AG09319 (cell line): ENCODE measurements at places on chromosomes 6 and 20.

GRCh38 chr20:58294497-58295455 lies 14.7 kb upstream of the RAB22A start:
- no peak for DNase-seq

GRCh38 chr6:148445620-148446019 lies 103.0 kb downstream of the SASH1 start:
- DNase-seq, result no peak

DNA sequence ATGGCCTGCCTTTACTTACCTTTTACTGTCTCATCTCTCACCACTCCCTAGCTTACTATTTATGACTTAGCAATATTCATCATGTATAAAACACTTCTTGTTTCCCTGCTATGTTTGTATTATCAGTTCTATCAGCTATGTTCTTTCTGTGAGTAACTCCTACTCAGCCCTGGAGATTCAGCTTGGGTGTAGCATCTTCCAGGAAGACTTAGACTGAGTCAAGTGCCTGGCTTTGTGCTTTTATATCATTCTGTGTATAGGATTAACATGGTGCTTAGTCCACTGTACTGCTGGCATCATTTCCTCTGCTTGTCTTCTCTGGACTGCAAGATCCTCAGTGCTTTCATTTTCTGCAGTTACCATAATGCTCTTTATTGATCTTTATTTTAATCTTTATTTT lies 257.8 kb downstream of the BTBD3 start:
- no peak for DNase-seq

GRCh38 chr20:21273755-21274386 lies 29.3 kb upstream of the XRN2 start:
- DNase-seq, result no peak

GRCh38 chr6:108807928-108808327 lies 40.3 kb upstream of the ARMC2 start:
- DNase-seq, result no peak

DNA sequence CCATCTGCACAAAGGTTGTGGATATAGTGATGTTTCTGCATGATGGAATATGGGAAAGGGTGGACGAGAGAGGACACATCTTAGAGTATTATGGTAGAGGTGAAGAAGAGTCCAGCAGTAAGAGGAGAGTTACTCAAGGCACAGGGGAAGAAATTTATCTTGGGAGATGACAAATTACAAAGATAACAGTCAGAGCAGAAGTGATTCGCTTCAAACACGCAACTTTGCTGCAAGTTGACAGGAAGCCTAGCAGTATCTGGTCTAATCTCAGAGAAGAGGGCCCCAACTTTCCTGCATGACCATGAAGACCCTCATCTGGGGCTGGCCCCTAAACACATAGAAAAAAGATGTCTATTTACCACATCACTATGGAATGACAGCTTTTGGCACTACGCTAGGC lies 1.2 kb upstream of the CALHM6 start:
- no peak for DNase-seq

DNA sequence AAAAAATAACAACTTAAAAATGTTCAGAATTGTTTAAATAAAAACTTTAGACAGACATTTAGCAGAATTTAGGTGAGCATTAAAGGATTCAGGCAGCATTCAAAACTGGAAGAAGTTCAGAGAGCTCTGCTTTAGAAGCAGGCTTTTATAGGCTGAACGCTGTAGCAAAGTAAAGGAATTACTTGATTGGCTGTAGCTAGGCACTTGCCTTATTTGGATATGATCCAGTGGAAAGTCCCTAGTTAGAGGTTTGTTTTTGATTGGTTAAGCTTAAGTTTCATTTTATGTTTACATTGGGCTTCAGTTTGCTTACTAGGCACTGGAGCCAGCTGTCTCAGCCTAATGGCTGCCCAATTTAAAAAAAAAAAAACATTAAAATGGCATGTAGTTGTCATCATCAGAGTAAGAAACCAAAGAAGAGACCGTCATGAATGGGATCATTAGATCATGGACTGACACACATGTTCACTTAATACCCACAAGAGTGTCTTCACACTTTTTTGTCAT lies 65.1 kb downstream of the CBFA2T2 start:
- peak; percentile 87 for DNase-seq

DNA sequence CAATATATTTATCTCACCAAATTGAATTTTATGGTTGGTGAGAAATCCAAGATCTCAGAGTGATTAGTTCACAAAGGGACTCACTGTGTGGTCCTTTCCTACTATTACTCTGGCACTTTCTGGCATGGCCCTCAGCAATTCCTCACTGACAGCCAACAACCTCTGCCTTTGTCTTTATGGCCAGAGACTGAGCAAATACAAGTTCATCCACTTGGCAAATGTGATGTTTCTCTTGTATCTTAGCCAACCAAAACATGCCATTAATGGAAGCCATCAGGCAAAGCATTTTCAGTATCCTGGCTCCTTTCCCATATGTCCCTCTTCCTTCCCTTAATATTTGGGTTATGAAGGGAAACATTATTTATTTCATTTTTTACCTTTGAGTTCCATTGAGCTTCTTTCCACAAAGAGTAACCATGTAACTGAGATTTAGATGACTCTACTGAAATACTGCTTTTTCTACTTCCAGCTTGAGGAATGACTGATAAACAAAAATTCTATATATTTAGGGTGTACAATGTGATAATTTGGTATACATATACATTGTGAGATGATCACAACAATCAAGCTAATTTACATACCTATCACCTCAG lies 30.8 kb upstream of the SMLR1 start:
- DNase-seq, result no peak

DNA sequence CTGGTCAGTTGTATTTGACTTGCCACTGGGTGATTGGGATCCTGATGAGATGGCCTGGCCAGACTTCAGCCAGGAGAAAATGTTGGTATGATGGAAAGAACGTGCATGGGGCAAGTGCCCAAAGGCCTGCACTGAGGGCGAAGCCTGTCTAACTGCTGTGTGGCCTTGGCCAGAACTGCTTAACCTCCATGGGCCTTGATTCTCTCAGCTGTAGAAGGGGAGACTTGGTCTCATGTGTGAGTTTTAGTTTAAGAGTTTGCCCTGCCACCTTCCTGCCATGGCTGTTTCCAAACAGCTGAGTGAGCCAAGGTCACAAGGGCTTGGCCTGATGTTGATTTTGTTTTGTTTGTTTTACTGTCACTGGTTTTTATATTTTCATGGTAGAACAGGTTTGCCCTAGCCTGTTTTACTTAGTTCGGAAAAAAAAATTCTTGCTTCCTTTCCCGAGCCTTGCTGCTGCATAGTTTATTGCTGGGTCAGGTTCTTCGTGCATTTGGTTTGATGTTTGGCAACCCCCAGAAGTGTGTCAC lies 35.3 kb downstream of the DSTN start:
- DNase-seq, result no peak

- no peak for DNase-seq
These were observed 178.6 kb downstream of the RFPL4B start for GRCh38 chr6:112525749-112526148.

DNA sequence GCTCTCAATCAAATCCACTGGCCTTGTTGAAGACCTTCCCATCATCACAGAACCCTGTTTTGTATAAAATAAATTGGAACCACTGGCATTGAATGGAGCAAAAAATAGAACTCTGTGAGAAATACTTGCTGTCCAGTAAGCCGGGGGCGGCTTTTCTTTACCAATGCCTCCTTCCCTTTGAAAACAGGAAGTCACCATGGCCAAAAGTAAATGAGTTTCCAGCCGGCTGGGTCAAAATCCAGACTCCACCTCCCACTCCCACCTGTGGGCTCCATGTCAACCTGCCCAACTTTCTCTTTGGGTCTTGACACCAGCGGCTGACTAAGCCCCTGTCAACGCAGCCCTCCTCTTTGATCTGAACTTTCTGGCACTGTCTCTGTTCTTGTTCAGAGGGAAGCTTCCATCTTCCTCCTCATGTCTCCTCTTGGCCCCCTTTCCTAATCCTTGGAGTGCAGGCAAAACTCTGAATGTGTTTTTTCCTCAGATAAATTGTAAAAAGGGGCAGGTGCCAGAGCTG lies 95.2 kb downstream of the TFAP2C start:
- DNase-seq, result no peak

DNA sequence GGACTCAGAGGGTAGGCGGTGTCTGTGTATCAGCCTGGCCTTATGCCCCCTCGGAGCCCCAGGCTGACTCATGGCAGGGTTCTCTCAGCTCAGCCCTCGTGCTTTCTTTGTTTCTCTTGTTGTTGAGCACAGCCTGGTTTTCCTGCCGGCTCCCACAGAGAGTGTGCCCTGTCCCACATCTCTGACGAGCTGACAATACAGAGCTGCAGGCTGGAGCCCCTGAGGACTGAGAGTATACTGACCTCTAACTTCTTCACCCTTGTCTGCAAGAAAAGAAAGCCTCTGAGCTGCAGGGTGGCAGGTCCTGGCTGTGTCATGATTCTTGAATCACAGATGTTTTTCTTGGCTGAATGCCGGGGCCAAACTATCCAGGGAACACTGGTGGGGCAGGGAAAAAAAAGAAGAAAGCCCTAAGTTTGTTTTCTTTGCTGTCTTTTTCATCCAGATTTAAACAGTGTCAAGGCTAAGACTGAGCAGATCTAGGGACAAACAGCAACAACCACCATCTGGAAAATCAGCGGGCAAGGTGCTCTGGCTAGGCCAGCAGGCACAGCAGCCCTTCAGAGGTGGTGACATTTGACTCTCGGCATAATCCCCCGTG lies 63.3 kb upstream of the ZNF133 start:
- peak; percentile 10 for DNase-seq

DNA sequence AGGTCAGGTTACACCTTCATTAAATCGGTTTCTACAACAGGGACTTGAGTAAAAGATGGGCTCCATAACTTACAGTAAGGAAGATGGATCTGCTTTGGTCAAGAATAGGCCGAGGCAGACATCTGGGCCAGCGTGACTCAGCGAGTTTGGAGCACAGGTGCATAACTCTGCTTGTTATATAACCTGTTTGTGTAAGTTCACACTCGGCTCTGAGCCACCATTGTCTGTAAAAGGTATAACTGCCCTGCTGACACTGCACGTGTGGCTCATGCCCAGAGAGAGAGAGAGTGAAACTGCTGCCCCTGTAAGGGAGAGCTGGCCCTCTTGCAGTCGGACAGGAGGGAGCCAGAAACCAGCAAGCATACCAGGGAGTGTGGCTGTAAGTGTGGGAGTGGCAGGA lies 737.9 kb upstream of the SLC35B3 start:
- DNase-seq, result no peak

DNA sequence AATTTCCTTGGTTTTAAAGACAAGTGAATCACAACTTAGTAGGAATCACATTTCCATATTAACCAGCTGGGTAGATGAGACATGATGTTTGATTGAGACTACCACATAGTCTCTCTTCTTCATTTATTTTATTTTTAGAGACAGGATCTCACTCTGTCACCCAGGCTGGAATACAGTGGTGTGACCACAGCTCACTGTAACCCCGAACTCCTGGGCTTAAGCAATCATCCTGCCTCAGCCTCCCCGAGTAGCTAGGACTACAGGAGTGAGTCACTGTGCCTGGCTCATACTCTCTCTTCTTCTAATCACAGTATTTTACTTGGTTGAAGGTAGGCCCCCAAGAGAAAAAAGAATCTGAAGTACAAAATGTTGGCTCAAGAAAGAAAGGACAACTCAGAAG lies 80.2 kb upstream of the ASF1A start:
- DNase-seq, result no peak

GRCh38 chr6:39776581-39776980 lies 15.6 kb upstream of the DAAM2 start:
- no peak for DNase-seq

- no peak for DNase-seq
These were observed 49.5 kb downstream of the CEBPB start for GRCh38 chr20:50240092-50240491.

GRCh38 chr6:3447005-3447404 lies 9.8 kb downstream of the SLC22A23 start:
- no peak for DNase-seq

- DNase-seq, result no peak
These were observed 892 bp downstream of the REPS1 start for GRCh38 chr6:138987080-138987642.

- no peak for DNase-seq
These were observed 23.3 kb upstream of the SIRPA start for GRCh38 chr20:1871807-1872458.

DNA sequence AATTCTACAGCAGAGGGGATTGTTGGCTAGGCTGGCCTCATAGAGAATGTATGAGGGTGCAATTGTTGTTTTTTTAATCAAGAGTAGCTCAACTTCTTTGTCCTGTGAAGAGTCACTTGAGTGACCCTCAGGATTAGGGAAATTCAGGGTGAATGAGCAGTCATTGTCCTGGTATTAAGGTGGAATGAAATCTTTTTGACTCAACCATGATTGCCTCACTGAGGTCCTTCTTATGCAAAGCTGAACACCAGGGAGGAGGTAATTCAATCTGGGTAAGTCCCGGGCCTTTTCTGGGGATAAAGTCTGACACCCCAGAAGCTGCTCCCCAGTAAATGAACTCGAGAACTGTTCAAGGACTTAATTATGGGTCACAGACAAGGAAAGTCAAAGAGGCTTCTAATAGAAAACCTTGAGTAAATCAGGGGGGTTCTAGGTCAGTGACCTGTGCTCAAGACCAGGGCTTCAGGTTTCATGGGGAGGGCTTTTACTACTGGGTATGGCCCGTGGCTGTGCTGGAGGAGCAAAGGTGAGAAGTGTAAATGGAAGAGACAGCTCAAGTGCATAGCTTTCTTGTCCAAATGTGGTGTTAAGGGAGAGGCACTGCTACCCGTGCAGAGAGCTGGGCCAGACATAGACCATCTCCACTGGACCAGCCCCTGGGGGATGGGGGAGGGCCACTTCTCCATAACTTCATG lies 25.3 kb upstream of the ZBTB24 start:
- DNase-seq, result no peak
